ENCODE measurements at places on chromosomes 11 and 22. TPM values are rescaled to one million over a fixed set of nuclear protein-coding genes. Genes with fewer than 3 reads are reported as not detected.

GVQW3 gene
- total RNA-seq, result 16.3 TPM

TENM4 gene
- total RNA-seq, result 55.0 TPM

PPFIA1 gene
- 37.9 TPM for total RNA-seq

GRCh38 chr22:41530890-41531714 is 13.2 kb downstream of the POLR3H start:
- no peak for DNase-seq

GUCY1A2 gene
- total RNA-seq, result 108 TPM

ZNF74 gene
- 39.9 TPM for total RNA-seq

DNA sequence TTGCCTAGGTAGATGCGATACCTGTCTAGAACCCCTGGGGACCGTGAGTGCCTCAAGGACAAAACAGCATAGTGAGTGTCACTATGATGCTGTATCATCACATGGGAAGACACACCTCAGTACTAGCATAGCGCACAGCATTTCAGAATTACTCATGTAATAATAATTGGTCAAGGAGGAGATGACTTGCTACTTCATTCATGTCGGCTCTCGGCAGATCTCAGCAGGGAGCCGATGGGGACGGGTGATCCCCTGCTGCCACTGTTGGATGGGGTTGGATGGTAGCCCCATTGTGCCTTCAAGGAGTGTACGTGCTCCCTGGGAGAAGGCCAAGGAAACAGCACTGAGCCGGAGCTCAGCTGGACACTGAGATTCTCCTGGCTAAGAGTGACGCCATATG is 186.9 kb downstream of the EFCAB6 start:
- no peak for DNase-seq

DNA sequence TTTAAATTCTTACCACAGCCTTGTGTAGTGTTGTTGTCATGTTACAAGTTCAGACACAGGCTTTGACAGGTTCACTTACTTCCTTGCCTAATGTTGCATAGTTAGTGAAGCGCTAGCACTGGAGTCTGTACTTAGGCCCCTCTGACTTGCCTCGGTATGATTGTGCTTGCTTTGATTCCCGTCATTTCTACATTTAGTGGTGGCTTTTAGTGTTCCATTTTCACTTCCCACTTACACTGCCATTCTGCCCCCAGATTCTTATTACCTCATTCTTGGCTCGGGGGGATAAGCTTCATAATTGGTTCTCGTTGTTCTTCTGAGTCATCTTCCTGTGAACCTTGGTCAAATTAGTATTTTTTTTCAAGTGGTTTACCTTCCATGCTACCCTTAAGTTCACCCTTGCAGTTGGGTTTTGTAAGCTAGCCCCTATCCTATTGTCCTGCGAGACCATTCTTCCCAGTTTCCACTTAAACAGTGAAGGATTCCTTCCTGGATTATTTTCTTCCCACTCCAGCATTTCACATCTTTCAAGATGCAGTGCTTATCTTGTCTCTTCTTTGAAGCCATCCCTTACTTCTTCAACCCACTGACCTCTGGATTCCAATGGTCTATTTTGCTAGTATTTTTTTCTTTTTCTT is 68.7 kb downstream of the DDX10 start:
- DNase-seq, result no peak

- DNase-seq, result no peak
These were observed 267.2 kb downstream of the BUD13 start for GRCh38 chr11:116505298-116506262.

DNA sequence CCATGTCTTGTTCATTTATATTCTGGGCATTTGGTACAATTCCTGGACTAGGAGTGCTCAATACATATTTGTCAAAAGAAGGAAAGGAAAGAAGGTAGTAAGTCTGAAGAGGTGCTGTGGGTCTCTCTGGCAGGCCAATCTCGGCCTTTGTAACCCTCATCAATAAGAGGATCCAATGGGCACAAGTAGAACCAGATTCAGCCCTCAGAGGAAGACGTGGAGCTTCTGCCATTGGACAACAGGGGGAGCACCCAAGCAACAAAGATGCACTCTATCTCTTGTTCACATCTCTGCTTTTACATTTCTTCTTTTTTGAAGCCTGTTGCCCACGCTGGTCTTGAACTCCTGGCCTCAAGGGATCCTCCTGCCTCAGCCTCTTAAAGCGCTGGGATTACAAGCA is 2.2 kb upstream of the VPS11 start:
- no peak for DNase-seq

TECTA gene
- 2.0 TPM for total RNA-seq

MAPK8IP2 gene
- 60.3 TPM for total RNA-seq

GRCh38 chr11:112525270-112525669 is 264.6 kb upstream of the PLET1 start:
- no peak for DNase-seq

KRTAP5-7 gene
- under 0.01 TPM for total RNA-seq

DNA sequence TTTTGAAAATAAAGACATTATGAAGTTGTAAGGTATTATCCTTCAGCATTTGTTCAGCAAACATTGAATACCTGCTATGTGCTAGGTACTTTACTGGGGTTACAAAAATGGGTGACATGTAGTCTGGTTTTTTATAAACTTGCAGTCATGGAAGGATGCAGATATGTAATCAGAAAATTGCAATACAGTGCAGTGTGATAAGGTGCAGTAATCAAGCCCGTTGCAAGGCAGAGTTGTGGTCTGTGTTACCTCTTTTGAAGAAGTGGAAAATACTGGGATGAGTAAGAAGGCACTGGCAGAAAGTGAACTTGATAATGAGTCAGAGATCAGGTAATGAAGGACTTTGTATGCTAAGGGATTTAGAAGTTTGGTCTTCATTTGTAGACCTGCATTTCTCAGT is 8.1 kb downstream of the FBXO7 start:
- DNase-seq, result no peak

DNA sequence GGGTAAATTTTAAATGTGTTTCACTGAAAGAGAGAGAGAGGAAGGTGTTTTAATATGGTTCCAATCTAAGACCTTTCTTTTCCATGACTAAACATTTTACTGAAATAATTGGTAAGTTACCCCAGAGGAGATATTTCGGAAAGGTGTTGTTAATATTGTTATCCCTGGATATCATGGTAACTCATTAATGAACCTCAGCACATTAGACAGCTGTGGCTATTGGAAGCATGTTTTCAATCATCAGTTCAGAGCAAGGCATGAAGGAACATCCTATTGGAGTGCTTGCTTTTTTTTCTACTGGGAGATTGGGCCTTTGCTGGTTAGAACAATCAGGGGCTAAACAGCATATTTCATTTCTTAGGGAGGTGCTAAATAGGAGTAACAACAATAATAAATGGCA is 11.8 kb downstream of the BARX2 start:
- no peak for DNase-seq

DNA sequence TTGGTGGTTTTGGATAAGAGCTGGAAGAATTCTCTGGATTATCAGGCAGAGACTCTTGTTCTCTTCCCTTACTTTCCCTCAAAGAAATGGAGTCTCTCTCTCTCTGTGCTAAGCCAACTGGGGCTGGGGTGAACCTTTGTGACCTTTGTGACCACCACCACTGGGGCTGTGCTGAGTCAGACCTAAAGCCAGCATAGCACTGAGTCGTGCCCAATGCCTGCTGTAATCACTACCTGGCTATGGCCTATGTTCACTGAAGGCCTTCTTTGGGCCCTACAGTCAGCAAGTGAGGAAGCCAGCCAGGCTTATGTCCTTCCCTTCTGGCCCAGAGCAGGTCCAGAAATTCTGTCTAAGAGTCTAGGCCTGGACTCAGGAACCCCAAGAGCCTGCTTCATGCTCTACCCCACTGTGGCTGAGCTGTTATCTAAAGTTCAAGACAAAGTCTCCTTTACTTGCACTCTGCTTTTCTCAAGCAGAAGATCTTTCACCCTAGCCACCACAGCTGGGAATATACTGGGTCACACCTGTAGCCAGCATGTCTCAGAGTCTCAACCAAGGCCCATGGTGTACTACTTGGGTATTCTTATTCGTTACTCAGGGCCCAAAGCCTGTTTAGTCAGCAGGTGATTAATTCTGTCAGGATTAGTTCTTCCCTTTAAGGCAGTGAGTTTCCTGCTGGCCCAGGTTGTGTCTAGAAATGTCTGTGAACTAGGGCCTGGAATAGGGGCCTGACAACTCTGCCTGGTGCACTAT is 86.0 kb downstream of the EHF start:
- DNase-seq, result no peak

DNA sequence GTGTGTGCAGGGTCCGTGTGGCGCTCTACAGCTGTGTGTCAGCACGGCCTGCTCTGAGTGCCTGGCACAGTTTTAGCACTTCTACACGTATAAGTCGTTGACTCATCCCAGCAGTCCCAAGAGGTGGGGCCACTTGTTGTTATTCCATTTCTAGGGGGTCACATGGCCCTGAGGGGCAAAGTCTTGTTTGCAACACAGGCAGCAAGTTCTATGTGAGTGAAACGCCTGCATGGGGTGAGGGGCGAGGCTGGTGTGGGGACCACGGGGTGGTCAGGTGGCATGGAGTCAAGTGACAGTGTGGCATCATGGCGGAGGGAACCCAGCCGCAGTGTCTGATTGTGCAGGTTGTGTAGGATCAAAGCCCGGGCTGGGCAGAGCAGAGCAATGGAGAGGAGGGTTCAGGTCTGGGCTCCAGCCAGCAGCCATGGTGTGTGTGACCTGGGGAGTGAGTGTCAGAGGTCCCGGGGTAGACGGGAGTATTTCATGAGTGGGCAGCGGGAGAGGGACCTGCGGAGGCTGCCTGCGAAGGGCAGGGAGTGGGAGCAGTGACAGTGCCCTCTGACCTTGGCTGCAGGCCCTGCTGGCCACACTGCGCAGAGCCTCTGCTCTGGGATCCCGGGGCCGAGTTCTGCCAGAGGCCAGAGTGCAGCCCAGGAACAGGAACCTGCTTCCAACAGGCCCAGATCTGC is 27.9 kb downstream of the SHANK3 start:
- no peak for DNase-seq

- DNase-seq, result no peak
These were observed 46.5 kb upstream of the CRTAM start for GRCh38 chr11:122791836-122792235.

Measured in frontal cortex (tissue), 4 donors.